ENCODE measurements at places on chromosomes 1 and 21.

GRCh38 chr1:188689542-188689941, 1788.1 kb downstream of the BRINP3 start:
- no peak for DNase-seq

DNA sequence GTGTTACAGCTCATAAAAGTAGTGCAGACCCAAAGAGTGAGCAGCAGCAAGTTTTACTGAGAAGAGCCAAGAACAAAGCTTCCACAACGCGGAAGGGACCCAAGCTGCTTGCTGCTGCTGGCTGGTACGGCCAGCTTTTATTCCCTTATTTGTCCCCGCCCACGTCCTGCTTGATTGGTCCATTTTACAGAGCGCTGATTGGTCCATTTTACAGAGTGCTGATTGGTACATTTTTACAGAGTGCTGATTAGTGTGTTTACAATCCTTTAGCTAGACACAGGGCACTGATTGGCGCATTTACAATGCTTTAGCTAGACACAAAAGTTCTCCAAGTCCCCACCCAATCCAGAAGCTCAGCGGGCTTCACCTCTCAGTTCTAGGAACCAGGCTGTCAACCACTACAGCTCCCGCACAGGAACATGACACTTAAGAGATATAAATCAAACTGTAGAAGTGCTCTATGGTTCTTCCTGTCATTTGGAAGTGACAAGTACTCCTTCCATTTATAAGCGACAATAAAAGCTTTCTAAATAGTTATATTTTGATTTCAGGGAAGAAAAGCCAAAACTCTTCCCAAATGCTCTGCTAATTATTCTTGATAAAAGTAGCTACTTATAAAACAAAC, 28.5 kb downstream of the RNF115 start:
- DNase-seq = no peak

- no peak for DNase-seq
Measured at GRCh38 chr1:233215135-233215760, 80.3 kb downstream of the PCNX2 start.

GRCh38 chr1:12208764-12209494, 20.9 kb upstream of the VPS13D start:
- peak; percentile 69 for DNase-seq

GRCh38 chr1:10745886-10746455, 50.5 kb downstream of the CASZ1 start:
- DNase-seq = no peak

DNA sequence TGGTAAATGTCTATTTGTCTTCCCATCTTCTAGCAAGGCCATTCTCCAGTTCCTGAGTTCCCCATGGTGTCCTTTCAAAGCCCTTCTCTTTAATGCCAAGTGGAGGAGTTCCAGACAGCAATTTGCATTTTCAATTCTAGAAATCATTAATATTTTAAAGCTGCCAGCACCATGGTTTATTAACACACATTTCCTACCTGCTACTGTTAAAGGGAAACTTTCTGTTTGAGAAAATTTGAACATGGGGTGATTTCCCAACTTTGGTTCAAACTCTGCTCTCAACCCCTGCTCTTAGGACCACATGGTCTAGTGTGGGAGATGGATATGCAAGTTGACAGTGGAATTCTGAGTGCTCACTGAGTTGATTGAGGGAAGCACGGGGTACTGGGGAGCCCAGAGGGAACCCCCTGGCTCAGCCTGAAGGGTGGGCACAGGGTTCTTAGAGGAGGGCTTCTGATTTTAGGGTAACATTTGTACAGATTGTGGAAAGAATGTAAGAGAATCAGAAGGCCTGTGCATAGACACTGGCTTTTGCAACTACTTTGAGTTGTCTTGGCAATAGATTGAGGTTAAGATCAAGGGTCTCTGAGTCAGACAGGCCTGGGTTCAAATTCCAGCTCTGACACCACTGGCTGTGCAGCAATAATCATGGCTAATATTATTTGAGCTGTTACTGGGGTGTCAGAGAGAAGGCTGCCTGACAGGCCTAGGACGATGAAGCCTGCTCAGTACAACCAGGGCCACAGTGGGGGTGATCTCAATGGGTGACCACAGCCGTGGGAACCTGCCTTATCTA, 97.8 kb downstream of the BEND5 start:
- DNase-seq = no peak

Measured in erythroblast (primary cell).